ENCODE measurements at places on chromosomes 1 and 21.

- DNase-seq: no peak
Observed at GRCh38 chr1:110258734-110259133, 48.6 kb downstream of the KCNC4 start.

GRCh38 chr1:86430376-86430775 lies 6.4 kb downstream of the CLCA2 start:
- DNase-seq: no peak

- no peak for DNase-seq
Observed at GRCh38 chr1:115156826-115157468, 67.6 kb upstream of the TSPAN2 start.

DNA sequence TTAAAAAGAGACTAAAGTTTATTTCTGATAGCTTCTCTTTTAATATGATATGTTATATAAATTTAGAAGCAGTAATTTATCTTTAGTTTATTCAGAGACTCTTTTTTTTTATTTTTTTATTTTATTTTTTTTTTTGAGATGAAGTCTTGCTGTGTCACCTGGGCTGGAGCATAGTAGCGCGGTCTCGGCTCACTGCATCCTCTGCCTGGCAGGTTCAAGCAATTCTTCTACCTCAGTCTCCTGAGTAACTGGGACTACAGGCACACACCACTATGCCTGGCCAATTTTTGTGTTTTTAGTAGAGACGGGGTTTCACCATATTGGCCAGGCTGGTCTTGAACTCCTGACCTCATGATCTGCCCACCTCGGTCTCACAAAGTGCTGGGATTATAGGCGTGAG lies 89.6 kb downstream of the DISP1 start:
- DNase-seq: no peak

GRCh38 chr1:3584915-3585314 lies 26.4 kb downstream of the MEGF6 start:
- DNase-seq: no peak

GRCh38 chr1:162678439-162678838 lies 46.2 kb downstream of the DDR2 start:
- DNase-seq: no peak

DNA sequence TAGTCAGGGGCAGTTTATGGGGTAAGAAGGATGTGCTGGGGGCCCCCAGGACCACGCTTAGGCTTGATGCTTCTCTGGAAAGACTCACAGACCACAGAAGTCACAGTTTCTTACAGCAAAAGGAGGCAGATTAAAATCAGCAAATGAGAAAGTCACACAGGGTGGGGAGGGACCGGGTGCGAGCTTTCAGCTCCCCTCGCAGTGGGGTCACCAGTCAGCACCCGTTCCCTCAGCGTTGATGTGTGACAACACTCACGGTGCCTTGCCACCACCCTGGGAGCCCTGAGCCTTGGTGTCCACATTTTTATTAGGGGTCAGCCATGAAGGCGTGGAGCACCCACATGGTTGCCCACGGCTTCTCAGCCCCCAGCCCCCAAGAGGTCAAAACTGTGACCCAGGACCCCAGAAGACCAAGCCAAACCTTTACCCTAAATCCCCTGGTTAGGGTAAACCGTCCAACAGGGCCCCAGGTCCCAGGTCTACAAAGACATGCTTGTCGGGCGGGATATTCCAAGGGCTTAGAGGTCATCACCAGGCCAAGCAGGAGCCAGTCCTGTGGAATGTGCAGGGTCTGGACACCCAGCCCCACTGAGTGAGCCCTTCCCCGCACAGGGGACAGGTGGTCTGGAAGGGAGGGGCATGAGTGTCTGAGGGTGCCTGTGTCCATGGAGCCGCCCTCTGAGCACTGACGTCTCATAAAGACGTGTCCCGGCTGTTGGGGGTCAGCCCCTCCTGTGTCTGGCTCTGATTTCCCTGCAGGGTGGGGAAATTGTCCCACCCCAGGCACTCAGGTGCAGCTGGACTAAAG lies 64.5 kb upstream of the ABCG1 start:
- DNase-seq: no peak

DNA sequence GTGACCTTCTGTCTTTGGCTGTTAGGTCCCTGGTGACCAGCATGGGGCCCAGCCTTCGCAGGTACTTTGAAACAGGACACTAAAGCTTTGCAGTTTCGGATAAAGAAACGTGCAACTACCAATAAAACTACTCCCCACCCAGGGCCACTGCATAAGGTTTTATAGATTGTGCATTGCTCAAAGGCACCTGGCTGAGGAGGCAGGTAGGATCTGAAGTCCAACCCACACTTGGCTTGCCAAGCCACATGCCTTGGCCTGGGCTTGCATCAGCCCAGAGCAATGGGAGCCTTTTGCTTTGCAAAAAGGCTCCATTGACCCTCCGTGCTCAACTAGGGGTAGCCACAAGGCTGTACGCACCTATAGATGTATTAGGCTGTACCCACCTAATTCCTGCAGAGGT lies 84.4 kb upstream of the SYT6 start:
- no peak for DNase-seq

GRCh38 chr1:223161321-223161720 lies 18.3 kb upstream of the TLR5 start:
- no peak for DNase-seq

- DNase-seq: no peak
Observed at GRCh38 chr1:24871306-24871901, 58.7 kb downstream of the RUNX3 start.

GRCh38 chr21:31098576-31099005 lies 60.3 kb upstream of the KRTAP19-8 start:
- DNase-seq: peak; percentile 24

DNA sequence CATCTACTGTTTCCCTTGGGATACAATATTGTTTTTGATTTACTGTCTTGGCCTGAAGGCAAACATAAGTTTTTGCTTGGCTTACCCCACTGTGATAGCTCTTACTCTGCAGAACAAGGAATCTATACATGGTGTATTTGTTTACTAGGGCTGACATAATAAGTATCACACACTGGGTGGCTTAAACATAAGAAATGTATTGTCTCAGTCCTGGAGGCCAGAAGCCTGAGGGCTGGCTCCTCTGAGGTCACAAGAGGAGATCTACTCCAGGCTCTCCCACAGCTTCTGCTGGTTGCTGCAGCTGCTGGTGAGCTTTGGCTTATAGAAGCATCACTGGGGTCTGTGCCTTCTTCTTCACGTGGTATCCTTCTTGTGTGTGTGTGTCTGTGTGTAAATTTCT lies 30.7 kb upstream of the IGSF5 start:
- DNase-seq: no peak

GRCh38 chr1:89884718-89885596 lies 64.1 kb downstream of the LRRC8D start:
- DNase-seq: no peak

DNA sequence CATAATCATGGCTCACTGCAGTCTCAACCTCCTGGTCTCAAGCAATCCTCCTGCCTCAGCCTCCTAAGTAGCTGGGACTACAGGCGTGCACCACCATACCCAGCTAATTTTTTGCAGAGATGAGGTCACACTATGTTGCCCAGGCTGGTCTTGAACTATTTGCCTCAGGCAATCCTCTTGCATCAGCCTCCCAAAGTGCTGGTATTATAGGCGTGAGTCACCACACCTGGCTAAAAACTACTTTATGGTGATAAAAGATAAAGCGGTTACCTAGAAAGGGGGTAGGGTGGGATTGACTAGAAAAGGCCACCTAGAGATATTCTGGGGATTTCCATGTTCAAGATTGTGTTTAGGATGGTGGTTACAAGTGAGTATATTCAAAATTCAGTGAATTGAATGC lies 5.0 kb downstream of the TSTD1 start:
- DNase-seq: no peak

- DNase-seq: no peak
Observed at GRCh38 chr1:31672986-31673385, 28.3 kb upstream of the PEF1 start.

DNA sequence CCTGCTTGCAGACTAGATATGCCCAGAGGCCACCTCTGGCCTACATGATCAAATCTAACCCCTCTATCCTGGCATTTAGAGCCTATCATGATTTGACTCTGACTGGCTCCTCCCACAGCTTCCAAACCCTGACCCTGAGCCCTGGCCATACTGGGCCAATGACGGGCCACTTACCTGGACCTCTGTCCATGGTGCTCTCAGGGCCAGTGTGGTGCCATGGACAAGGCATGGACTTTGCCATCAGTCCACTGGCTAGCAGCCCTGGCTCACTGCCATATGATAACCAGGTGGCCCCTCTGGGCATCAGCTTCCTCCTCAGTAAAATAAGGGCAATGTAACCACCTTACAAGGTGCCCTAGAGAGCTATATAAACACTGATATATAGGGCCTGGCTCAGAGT lies 713.4 kb downstream of the PTPRU start:
- DNase-seq: no peak

DNA sequence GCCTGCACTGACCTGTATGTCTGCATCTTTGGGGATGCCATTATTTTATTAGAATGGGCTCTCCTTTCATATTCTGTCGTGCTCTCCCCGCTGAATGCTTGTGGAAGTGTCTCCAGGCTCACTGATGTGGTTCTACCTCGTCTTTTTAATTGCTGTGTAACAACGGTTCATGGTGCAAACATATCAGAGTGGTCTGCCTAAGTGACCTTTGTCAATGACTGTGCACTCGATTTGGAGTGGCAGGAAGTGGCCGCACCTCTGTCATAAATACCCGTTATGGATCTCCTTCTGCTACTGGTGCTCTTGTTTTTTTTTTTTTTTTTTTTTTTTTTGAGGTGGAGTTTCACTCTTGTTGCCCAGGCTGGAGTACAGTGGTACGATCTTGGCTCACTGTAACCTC lies 38.3 kb downstream of the SPSB1 start:
- DNase-seq: no peak

DNA sequence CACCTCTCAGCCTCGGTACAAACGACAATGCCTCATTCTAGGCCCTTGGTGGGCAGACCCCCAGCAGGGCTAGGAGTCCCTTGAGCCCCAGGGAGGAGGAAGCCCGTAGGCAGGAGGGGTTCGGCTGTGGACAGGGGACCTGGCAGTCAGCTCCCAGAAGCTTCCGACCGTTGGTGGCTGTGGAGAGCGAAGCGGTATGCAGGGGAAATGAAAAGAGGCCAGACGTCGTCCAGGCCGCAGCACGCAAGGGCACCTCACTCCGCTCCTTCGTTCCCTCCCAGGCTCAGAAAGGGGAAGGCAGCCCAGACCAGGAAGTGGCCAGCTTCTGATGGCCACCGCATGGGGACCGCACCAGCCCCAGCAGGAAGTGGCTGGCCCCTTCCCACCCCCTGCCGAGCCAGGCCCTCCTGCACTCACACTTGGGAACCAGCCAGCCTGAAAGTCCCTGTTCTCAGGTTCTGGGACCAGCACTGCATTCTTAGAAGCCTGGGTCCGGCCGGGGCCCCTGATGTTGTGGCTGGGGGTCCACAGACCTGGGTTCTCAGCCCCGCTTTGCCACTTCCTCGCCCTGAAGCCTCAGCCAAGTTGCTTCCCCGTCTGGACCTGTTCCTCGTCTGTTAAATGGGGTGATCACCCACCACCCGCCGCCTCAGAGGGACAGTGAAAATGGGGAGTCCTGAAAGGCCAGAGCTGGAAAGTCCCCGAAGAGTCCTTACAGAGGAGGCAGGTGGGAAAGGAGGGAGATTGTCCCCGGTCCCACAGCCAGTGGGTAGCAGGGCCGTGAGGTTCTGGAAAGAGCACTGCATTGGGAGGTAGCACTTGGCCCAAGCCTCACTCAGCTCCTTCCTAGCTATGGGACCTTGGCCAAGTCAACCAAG lies 104.0 kb upstream of the RUNX3 start:
- no peak for DNase-seq

- peak; percentile 80 for DNase-seq
Observed at GRCh38 chr1:46179138-46180081, 3.1 kb upstream of the P3R3URF start.

DNA sequence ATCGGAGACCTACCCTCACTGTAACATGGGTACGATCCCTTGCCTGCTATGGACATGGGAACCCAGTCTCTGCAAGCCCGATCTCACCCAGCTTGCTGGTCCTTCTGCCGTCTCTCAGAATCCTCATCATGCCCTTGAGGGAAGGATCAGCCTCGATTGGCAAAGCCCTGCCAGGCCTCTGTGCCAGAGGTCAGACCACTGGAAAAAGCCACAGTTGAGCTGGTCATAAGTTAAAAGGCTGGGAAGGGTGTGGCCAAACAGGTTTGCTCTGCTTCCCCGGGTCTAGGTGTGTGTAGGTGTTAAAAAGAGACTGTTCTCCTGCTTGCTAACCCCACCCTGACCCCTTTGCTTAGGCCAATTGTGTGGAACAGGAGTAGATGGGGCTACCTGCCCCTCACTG lies 19.5 kb upstream of the PADI3 start:
- DNase-seq: no peak

DNA sequence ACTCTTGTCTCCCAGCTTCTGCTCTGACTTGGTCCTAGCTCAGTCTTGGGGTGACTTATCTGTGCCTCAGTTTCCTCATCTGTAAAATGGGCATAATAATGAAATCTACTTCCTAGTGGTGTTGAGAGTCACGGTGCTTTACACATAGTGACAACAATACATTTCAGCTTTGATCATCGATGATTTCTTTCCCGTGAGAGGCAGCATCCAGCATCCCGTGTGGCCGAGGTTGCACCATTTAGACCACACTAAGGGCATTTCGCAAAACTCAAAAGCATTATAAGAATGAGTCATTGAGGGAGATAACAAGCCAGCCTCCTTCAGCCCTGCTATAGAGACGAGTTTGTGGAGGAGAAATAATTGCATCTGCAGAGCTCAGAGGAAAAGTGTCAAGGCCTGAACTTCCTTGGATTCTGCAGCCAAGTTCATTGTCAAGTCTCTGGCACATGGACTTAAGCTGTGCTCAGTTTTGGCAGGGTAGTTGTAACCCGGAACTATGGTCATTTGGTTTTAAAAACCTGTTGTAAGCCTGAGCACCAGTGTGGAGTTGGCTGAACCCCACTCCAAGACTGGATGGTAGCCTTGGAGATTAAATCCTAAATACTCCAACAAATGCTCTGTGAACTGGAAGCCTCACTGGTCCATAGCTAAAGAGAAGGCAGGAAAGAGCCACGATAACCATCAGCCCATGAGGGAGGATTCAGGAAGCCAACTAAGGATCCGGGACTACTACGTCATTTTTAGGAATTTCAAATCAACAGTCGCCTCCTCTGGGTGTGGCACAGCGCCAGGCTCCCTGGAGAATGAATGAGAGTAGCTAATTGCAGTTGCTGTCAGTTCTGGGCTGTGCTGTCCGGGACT lies 64.2 kb downstream of the TCP10L start:
- no peak for DNase-seq

GRCh38 chr1:200899015-200899386 lies 4.3 kb downstream of the INAVA start:
- no peak for DNase-seq

DNA sequence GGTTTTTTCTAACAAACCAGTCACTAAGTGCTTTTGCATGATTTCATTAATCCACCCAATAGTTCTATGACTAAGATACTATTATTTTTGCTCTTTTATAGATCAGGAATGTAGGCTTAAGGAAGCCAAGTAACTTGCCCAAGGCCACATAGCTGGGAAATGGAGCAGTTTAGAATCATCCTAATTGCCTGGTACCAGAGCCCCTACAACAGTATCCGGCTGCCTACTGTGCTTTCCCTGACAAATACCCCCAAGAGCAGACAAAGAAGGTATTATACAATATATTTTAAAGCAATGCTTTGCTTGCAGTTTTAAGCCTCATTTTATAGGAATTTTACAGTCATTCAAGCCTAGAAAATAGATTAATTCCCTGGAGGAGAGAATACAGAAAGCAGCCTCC lies 45.5 kb upstream of the RASAL2 start:
- no peak for DNase-seq
